SK-N-SH (cell line): ENCODE measurements at places on chromosomes 11 and 22. TPM values are rescaled to one million over a fixed set of nuclear protein-coding genes. Genes with fewer than 3 reads are reported as not detected.
A peak's percentile ranks its signal among the peaks of the same experiment; 100 is the strongest.

DNA sequence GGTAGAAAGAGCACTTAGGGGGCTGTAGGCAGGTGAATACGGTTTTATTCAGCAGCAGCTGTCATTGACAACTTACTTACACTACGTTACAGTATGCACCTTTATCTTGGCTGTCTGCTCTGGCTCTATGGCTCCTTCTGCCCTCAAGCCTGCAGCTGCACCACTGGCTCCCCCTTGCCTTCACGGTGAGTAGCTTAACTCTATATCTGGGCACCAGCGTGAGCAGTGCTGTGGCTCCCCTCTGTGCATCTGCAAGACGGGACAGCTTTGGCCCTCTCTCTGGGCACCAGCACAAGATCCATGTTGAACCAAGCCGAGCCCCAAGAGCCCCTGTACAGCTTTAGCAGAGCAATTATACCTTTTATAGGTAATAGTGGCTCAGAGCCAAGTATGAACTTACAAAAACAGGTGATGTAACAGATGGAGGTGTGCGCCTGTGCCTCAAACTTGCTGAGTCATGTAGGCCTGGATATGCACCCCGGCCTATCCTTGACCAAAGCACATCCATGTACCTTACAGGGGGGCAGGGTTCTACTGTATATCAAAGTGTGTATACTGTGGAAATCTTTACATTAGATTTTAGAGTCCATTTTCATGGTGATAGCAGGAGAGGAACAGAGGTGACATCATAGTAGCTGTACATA is 96.9 kb upstream of the CTSC start:
- no peak for DNase-seq

DNA sequence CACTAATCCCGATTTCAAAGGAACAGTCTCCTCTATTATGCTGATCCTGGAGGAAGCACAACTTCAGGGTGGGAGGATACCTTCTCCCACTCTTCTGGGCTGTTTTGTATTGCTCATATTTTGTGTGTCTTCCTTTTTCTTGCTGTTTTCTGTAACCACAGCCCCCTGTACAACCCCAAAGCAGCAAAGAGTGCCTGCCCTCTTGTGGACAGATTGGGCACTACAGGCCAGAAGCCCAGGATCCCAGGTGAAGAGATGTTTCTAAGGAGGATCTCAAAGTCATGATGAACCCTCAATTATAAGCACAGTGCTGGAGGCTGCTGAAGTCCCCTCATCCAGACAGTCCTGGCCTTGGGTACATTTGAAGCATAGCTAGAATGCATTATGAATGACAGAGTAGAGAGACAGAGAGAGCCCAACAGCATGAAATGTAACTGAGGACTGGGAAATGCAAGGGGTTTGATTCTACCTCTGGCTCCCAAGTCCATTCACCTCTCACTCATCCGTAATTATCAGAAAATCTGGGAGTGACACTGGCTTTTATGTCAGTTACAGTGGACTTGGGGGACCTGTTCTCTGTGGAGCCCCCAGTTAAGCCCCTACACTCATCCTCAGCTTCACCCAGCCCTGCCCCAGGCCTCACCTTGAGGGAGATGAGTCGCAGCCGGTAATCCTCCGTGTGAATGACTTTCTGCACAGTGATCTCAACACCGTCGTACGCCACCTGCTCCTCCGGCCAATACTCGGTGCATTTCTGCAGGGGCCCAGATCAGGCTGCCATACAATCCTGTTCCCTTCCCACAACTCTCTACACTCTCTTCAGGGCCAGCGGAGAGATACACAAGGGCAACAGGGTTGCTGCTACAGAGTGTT is 6.2 kb upstream of the IGSF22 start:
- DNase-seq = peak; percentile 86

DNA sequence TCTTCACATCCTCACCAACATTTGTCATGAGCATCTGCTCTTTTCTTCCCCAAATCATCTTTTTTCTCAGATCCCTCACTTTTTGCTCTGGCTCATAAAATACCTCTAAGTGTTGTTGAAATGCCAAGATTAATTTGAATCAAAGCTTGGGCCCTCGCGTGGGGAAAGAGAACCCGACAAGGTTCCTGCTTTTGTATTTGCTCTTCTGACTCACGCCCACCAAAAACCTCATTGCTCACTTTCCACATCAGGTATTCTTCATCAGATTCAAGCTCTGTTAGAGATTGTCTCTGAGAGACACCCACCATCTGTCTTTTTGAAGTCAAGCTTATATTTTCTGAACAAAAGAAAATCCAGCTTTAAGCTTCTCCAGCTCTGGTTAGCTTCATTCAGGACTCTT is 52.9 kb upstream of the FBXO3 start:
- DNase-seq = no peak

DNA sequence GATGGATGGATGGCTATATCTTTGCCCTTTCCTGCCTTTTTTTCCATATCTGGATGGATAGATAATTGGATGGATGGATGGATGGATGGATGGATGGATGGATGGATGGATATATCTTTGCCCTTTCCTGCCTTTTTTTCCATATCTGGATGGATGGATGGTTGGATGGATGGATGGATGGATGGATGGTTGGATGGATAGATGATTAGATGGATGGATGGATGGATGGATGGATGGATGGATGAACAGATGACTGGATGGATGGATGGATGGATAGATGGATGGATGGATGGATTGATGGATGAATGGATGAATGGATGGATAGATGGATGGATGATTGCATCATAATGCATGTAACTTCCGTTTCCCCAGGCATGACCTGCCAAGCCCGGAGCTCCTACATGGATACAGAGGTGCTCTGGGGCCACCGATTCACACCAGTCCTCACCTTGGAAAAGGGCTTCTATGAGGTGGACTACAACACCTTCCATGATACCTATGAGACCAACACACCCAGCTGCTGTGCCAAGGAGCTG is 24.9 kb downstream of the KCNJ5 start:
- DNase-seq = no peak

GRAMD1B gene
- polyA plus RNA-seq = 14.0 and 14.5 TPM in 2 replicates

DNA sequence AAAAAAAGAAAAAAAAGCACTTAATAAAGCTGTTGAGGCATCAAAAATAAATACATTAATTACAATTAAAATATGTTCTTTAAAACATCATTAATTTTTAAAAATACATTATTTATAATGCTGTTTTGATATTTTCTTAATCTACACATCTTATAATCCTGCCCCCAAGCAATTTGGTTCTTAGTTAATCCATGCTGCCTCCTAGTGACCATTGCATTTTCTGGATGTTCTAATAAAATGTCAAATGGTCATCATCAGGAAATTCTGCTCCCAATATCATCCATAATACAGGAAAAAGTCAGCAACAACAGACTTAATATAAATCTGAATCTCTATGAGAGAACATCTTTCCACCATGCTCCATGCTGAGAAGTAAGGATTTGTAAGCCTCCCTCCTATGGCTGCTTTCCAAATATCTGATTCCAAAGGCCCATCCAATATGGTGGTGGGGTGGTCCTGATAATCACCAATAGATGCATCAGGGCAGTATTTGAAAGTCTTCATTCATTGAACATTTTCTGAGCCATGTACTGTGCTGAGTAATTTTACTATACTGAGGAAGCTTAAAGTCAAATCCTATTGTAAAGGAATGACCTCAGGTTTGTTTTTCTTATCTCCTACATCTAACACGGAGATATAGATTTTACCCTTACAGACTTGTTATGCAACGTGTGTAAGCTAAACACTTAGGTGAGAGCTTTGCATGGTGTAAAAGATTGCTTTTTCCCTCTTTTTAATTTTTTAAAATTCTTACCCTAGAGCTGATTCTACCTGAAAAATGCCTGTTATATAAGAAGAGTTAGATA is 124.7 kb upstream of the BMAL1 start:
- no peak for DNase-seq

DNA sequence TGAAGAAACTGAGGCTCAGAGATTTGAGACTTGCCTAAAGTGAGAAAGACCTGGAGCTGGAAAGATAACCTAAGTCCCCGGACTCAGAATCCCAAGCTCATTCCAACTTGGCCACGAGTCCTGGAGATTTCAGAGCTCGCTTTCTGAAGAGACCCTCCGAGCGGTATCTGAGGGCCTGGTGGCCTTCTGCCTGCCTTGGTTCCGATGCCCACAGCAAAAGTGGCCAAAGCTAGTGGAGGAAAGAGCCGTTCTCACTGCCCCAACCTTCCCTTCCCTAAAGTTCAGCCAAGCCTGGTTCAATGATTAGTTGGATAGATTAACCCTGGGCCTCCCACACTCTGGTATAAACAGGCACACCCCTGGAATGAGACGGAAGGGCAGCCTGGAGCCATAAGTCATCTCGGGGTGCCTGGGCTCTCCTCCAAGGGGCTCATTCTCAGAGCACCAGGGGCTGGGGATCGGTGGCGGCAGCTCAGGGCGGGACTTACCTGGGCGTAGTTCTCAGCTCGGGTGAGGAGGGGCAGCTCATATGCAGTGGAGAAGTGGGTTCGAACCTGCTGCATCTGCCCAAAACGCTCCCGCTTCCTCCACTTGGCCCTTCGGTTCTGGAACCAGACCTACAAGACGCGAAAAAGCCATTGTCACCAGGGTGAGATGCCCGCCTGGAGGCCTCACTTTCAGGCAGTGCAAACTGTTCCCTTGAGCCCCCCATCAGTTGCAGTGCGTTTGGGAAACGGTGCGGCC is 42.8 kb downstream of the ALX4 start:
- no peak for DNase-seq

DNA sequence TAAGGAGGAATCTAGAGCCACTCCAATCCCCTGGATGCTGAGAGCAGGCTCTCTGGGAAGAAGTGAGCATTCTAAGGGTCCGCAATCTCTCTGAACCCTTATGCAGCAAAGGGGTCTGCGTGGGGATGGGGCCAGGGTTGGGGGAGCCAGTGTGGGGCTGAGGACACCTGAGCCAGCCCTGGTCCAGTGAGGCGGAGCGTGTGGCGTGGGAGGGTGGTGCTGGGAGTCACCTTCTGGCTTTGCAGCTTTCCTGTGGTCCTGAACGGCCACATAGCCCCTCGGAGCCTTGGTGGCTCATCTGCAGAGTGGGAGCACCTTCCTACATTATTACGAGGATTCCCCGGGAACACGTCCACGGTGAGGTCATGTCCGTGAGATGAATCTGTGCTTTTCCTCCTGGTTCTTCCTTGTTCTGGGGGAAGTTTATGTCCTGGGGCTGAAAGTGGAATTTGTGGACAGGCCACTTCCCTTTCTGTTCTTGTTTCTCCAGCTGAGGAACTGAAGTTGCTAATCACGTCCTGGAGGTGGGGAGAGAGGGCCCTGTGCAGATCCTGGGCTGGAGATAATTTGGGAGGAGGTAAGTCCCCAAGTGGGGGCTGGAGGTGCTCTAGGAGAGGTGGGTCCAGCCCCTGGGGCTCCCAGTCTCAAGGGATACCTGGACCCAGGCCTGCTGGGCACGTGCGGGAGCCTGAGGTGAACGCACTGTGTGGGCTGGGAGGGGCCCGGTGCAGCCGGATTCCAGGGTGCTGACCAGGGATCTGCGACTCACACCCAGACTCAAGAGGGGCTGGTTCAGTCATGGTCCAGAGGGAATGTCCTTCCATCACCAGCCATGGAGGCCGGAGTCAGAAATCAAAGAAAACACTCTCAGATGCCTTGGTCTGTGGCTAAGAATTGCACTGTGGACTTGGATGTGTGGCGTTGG is 6.1 kb downstream of the MRGPRE start:
- peak; percentile 15 for DNase-seq
